ENCODE measurements at places on chromosomes 16 and 17.

DNA sequence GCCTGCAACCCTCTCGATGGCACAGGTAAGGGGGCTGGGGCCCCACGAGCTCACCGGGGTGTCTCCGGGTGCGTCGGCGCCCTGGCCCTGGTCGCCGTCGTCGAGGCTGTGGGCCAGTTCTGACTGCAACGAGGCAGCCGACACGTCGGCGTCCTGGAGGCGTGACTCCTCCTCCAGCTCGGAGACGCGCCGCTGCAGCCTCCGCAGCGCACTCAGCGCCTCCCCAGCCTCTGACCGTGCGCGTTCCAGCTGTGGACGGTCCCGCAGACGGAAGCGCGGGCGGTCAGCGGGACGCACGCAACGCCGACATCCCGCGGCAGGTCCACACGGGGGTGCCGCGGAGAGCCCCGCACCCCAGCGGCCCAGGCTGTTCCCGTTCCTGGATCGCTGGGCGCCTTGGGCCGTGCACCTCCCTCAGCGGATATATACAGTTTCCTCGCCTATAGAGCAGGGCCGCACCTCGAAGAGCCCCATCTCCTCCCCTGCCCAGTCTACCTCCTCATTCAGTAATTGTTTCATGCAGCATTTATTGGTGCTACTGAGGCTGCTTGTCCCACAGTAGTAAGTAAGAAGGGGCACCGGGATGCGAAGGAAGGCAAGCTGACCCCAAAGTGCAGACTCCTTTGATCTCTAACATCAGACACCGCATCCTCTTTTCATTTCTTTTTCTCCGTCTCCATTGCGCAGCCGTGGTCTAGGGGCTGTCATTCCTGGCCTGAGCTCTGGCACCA is 5.8 kb downstream of the THOC6 start:
- peak; percentile 75 for DNase-seq
- H3K27me3 ChIP-seq, result peaks cover 58% of the 10 kb centered on the region
- peaks cover 37% of the 10 kb centered on the region for H3K4me1 ChIP-seq
- H3K36me3 ChIP-seq, result no peaks in the 10 kb centered on the region
- peak overlapping the region; percentile 84 for H3K4me3 ChIP-seq

GRCh38 chr17:58272367-58273280 is 8.1 kb downstream of the MPO start:
- H3K4me3 ChIP-seq, result no peak overlapping the region
- H3K4me1 ChIP-seq, result no peaks in the 10 kb centered on the region
- peaks cover 7% of the 10 kb centered on the region for H3K27me3 ChIP-seq
- no peak for DNase-seq
- H3K36me3 ChIP-seq, result no peaks in the 10 kb centered on the region

- no peaks in the 10 kb centered on the region for H3K27me3 ChIP-seq
- no peak for DNase-seq
- H3K4me1 ChIP-seq, result no peaks in the 10 kb centered on the region
- H3K4me3 ChIP-seq, result no peak overlapping the region
- H3K27ac ChIP-seq, result no peak overlapping the region
These were observed 217.8 kb upstream of the GSE1 start for GRCh38 chr16:85395207-85395912.

DNA sequence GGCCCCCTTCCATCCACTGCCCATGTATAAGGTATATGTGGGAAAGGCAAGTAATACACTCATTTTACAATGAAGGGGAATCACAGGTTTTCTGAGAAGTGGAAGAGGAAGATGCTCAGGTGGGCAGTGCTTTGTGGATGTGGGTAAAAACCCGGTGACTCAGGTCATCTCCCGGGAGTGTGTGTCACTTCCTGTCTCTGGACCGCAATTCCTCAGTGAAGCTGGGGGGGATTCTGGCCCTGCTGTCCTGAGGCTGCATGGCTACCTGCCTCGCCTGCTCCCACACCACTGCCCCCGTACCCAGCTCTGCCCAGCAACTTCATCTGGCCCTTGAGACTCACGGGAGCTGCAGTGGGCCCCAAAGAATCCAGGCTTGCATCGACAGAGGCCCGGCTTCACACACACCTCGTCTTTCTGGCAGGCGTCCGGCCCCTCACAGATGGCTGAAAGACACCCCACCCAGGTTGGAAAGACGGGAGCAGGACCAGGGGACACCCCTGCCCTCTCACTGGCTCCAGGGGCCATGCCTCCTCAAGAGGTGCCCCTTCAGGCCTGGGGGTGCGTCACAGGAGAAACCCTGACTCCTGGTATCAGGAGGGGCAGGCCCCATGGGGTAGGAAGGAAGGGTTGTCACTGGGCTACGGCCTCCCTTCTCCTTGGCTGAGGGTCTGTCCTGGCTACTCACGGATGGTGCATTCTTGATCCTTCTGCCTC is 882 bp downstream of the SCARF1 start:
- no peaks in the 10 kb centered on the region for H3K36me3 ChIP-seq
- peaks cover 35% of the 10 kb centered on the region for H3K4me1 ChIP-seq
- no peaks in the 10 kb centered on the region for H3K27me3 ChIP-seq

GRCh38 chr16:72424757-72425156 is 252.8 kb upstream of the PMFBP1 start:
- no peak overlapping the region for H3K4me3 ChIP-seq
- H3K4me1 ChIP-seq, result no peaks in the 10 kb centered on the region
- peaks cover 11% of the 10 kb centered on the region for H3K36me3 ChIP-seq
- H3K27ac ChIP-seq, result no peak overlapping the region
- H3K27me3 ChIP-seq, result no peaks in the 10 kb centered on the region
- no peak for DNase-seq

- H3K36me3 ChIP-seq, result peaks cover 6% of the 10 kb centered on the region
- H3K4me3 ChIP-seq, result no peak overlapping the region
- no peak for DNase-seq
- H3K27me3 ChIP-seq, result peaks cover 21% of the 10 kb centered on the region
- H3K4me1 ChIP-seq, result peaks cover 18% of the 10 kb centered on the region
- no peak overlapping the region for H3K27ac ChIP-seq
These were observed 74.4 kb upstream of the ARL4D start for GRCh38 chr17:43324205-43324893.

- DNase-seq, result no peak
- H3K4me1 ChIP-seq, result no peaks in the 10 kb centered on the region
- no peaks in the 10 kb centered on the region for H3K27me3 ChIP-seq
- H3K4me3 ChIP-seq, result no peak overlapping the region
- H3K36me3 ChIP-seq, result no peaks in the 10 kb centered on the region
- no peak overlapping the region for H3K27ac ChIP-seq
These were observed 89.7 kb downstream of the WWOX start for GRCh38 chr16:78189121-78189520.
